ENCODE measurements at places on chromosomes 3 and 15.

- DNase-seq = no peak
- H3K36me3 ChIP-seq = no peaks in the 10 kb centered on the region
- H3K27me3 ChIP-seq = no peaks in the 10 kb centered on the region
- H3K27ac ChIP-seq = no peak overlapping the region
- H3K4me1 ChIP-seq = peaks cover 21% of the 10 kb centered on the region
These were observed 42.5 kb downstream of the CA12 start for GRCh38 chr15:63339006-63339766.

GRCh38 chr15:39075311-39075710 is 505.6 kb upstream of the THBS1 start:
- H3K4me1 ChIP-seq = no peaks in the 10 kb centered on the region
- no peaks in the 10 kb centered on the region for H3K27me3 ChIP-seq
- no peak for DNase-seq
- H3K4me3 ChIP-seq = no peak overlapping the region
- H3K27ac ChIP-seq = no peak overlapping the region
- no peaks in the 10 kb centered on the region for H3K36me3 ChIP-seq

DNA sequence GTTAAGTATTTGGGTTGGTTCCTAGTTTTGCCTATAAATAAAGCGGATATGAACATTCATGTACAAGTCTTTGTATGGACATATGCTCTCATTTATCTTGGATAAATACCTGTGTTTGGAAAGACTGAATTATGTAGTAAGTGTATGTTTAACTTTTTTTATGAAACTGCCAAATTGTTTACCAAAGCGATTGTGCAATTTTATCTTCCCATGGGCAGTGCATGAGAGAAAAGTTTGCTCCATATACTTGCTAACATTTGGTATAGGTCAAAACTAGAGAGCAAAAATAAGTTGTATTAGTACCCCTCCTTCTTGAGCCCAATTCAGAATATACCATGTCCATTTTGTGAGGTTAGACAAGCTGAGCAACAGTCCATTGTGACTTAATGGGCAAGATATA is 502.6 kb downstream of the SQOR start:
- no peak for DNase-seq
- no peaks in the 10 kb centered on the region for H3K27me3 ChIP-seq
- no peak overlapping the region for H3K27ac ChIP-seq
- no peaks in the 10 kb centered on the region for H3K4me1 ChIP-seq
- no peak overlapping the region for H3K4me3 ChIP-seq
- H3K36me3 ChIP-seq = no peaks in the 10 kb centered on the region

- peaks cover 13% of the 10 kb centered on the region for H3K4me1 ChIP-seq
- H3K27me3 ChIP-seq = no peaks in the 10 kb centered on the region
- DNase-seq = no peak
- peaks cover 73% of the 10 kb centered on the region for H3K36me3 ChIP-seq
These were observed 114.5 kb downstream of the HERC1 start for GRCh38 chr15:63719281-63719680.

GRCh38 chr3:77186728-77187127 is 146.8 kb downstream of the ROBO2 start:
- no peaks in the 10 kb centered on the region for H3K36me3 ChIP-seq
- H3K27me3 ChIP-seq = no peaks in the 10 kb centered on the region
- no peak overlapping the region for H3K27ac ChIP-seq
- no peaks in the 10 kb centered on the region for H3K4me1 ChIP-seq
- no peak for DNase-seq

DNA sequence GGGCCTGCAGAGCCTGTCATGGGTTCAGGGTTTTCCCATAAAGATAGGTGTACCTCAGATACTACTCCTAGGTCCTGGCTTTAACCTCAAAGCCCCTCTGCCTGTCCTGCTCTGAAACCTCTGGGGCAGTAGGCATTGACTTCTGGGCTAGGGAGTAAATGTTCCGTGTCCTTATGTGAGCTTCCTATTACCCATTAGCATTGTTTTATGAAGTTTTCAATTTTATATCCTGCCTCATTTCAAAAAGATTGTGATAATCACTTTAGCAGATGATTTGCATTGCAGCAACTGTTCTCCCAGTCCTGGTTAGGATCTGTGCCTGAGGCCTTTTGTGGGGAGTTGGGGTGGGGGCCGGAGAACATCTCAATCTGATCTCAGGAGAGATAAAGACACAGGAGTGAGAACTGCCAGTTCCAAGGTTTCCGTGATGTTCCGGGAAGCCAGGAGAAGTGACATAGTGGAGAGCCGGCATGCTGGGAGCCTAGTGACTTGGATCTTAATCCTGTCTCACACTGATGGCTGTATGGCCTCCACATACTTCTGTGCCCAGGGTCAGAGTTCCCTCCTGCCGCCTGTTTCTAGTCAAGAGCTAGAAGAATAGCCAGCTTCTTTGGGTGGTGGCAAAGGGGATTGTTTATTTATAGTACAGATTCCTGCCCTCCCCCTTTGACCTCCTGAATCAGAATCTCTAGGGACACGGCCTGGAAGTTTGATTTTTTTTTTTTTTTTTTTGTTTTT is 10.6 kb downstream of the TPM1 start:
- peaks cover 10% of the 10 kb centered on the region for H3K4me1 ChIP-seq
- peaks cover 9% of the 10 kb centered on the region for H3K36me3 ChIP-seq
- H3K27ac ChIP-seq = no peak overlapping the region
- no peaks in the 10 kb centered on the region for H3K27me3 ChIP-seq
- no peak overlapping the region for H3K4me3 ChIP-seq

- H3K27me3 ChIP-seq = no peaks in the 10 kb centered on the region
- H3K4me1 ChIP-seq = peaks cover 43% of the 10 kb centered on the region
- peaks cover 2% of the 10 kb centered on the region for H3K36me3 ChIP-seq
- H3K27ac ChIP-seq = peak within 1 kb of the TSS; percentile 93
- DNase-seq = peak; percentile 58
- peak within 1 kb of the TSS; percentile 95 for H3K4me3 ChIP-seq
These were observed at the start of gene PDE8A for GRCh38 chr15:84981711-84982300. TSS of gene PDE8A (plus strand) at chr15:84981856. CDS start at chr15:84982163, 307 bp downstream.

- no peaks in the 10 kb centered on the region for H3K27me3 ChIP-seq
- H3K4me3 ChIP-seq = no peak overlapping the region
- no peaks in the 10 kb centered on the region for H3K4me1 ChIP-seq
- H3K36me3 ChIP-seq = no peaks in the 10 kb centered on the region
These were observed 691.7 kb upstream of the CBLB start for GRCh38 chr3:106560451-106560966.

- peaks cover 2% of the 10 kb centered on the region for H3K4me1 ChIP-seq
- no peaks in the 10 kb centered on the region for H3K27me3 ChIP-seq
- no peak overlapping the region for H3K4me3 ChIP-seq
- H3K36me3 ChIP-seq = no peaks in the 10 kb centered on the region
- H3K27ac ChIP-seq = no peak overlapping the region
These were observed 119.8 kb downstream of the PDCD6IP start for GRCh38 chr3:33918126-33918756.

DNA sequence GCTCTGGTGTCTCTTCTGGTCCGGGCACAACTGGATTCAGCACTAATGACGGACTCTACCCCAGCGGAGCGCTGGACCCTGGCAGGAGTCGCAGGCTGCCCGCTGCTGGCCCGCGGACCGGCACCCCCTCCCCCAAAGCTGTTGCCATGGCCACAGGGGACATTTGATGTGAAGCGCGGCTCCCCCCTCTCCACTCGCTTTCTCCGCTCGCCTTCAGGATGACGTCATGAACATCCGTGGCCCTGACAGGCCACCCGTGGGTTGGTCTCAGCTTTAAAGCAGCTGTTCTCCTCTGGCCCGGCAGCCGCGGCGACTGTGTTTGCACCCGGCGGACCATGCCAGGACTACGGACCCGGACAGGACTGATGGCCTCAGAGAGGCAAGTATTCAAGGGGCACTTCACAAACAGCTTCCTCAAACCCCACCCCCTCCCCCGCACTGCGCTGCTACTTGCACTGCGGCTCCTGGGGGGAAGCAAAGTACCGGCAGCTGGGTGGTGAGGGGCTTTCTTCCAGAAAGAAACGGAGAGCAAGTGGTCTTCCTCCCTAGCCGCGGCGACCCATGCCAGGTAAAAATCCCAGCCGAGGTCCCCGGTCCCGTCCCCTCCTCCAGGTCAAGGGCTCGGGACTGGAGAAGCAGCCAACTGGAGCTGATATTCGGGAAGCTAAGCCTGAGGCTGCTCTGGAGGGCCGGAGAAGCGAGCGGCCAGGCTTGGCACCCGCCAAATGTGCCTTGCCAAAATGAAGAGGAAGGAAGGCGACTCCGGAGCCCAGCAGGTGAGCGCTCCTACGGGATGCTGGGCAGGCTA is 16.6 kb upstream of the AEN start:
- no peak for DNase-seq
- H3K4me1 ChIP-seq = peaks cover 19% of the 10 kb centered on the region
- H3K27me3 ChIP-seq = peaks cover 66% of the 10 kb centered on the region
- peak overlapping the region; percentile 52 for H3K4me3 ChIP-seq
- H3K27ac ChIP-seq = no peak overlapping the region

- H3K36me3 ChIP-seq = no peaks in the 10 kb centered on the region
- no peak overlapping the region for H3K4me3 ChIP-seq
- DNase-seq = no peak
These were observed 816.6 kb downstream of the EPHA3 start for GRCh38 chr3:89923921-89924610.

DNA sequence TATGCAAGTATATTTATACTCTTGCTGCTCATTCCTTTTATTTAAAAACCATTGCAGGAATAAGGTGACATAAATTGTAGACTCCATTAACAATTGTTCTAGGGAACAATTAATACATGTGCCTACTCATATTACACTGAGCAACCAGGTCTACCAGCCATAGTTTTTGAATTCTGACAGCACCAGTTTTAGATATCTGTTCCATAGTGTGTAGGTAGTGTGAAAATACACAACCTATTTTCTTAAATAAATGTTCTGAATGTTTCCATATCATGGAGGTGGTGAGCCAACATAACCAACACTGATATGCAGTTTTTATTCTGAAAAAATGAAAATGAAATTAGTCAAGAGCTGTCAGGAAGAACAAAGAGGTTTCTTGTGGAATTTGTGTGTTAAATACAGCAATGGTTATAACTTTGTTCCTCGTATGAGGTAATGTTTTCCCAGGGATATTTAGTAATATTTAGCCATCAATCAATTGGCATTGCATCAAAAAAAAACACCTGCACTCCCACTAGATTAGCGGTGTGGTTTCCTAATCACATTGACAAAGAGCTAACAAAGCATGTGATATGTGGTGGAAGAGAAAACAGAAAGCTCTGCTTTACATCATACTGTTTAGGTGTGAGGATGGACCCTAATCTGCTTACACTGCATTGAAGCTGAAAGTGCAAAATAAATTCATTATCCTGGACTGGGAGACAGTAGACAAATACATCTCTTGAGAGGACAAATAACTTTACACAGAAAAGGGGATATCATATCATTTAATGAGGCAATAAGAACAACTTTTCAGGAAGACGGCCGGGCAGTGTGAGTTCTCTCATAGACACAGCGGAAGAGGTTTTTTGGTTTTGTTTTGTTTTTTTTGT is 369.5 kb upstream of the THBS1 start:
- no peak for DNase-seq
- H3K36me3 ChIP-seq = no peaks in the 10 kb centered on the region
- no peaks in the 10 kb centered on the region for H3K4me1 ChIP-seq
- H3K27ac ChIP-seq = no peak overlapping the region
- H3K27me3 ChIP-seq = peaks cover 1% of the 10 kb centered on the region

DNA sequence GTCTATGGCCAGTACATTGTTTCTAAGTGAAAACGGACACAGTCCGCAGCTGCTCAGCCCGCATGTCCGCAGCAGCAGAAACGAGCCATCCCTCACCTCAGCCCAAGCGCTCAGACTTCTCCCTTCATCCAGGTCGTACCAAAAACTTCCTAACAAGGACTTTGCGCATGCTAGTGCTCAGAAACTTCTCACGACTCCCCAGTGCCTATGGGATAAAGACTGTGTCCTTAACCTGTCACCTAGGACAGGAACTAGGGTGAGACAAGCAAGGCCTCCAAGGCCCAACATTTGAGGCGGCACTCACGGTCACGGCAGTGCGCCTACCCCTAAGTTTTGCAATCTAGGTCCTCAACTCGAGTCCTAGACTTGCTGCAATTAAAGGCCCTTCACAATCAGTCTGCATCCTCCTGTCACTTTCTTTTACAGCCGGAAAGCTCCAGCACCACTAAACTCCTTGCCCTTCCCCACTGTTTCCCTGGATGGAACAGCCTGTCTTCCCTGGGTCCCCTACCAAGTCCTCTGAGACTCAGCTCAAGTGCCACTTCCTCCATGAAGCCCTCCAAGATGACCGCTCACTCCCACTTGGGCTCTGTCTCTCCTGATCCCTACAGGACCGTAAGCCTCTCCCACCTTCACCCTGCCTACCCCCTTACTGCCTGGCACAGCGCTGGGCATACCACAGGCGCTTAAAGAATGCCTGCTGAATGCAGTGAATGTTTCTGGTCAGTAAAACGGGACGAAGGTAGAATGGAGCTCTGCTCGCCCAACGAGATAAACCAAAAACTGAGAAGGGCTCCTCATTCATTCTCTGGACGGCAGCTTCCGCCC is 1.2 kb downstream of the CLN6 start:
- no peaks in the 10 kb centered on the region for H3K27me3 ChIP-seq
- H3K27ac ChIP-seq = peak overlapping the region; percentile 42
- peaks cover 51% of the 10 kb centered on the region for H3K4me1 ChIP-seq
- H3K36me3 ChIP-seq = peaks cover 3% of the 10 kb centered on the region
- H3K4me3 ChIP-seq = peak overlapping the region; percentile 85
- no peak for DNase-seq

DNA sequence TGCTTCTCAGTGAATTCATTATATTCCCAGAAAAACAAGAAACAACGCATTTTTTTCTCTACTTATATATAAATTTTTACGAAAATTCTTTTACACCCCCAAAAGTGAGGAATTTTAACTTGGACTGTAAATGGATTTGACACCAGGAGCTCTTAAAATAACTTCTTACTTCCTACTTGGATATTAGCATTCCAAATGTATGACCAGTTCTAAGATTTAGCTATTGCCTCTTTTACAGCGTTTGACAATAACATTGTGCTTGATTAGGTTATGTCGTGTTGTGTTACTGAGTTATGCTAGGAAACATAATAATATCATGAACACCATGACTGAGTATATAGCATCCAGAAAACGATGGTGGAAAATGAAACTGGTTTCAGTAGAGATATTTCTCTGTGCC is 177.0 kb downstream of the CNTN6 start:
- DNase-seq = no peak
- no peaks in the 10 kb centered on the region for H3K4me1 ChIP-seq
- no peak overlapping the region for H3K4me3 ChIP-seq

DNA sequence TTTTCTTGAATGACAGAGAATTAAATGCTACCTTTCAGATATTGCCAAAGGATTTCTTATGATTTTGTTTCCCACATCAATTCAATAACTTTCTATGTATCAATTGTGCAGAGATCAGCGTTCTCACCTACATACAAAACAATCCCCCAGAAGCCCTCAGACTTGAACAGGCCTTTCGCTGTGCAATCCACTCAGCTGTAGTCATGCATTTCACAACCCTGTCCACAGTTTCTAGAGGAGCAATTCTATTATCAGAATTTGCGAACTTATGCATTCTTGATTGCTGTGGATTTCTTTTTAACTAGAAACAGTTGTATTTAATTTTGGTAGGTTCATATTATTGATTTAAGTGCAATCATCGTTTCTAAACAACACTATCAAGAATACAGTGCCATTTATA is 13.7 kb upstream of the ALCAM start:
- peaks cover 22% of the 10 kb centered on the region for H3K27me3 ChIP-seq
- no peaks in the 10 kb centered on the region for H3K36me3 ChIP-seq
- H3K27ac ChIP-seq = no peak overlapping the region
- no peak overlapping the region for H3K4me3 ChIP-seq
- peaks cover 28% of the 10 kb centered on the region for H3K4me1 ChIP-seq

GRCh38 chr3:71492974-71493771 is 90.4 kb downstream of the FOXP1 start:
- H3K27ac ChIP-seq = peak overlapping the region; percentile 77
- H3K4me1 ChIP-seq = peaks cover 70% of the 10 kb centered on the region
- no peak for DNase-seq
- H3K4me3 ChIP-seq = peak overlapping the region; percentile 29
- H3K27me3 ChIP-seq = no peaks in the 10 kb centered on the region
- H3K36me3 ChIP-seq = peaks cover 36% of the 10 kb centered on the region

Data from activated B cell treated with CpG ODN at 0.5 μM for 24 hours (primary cell).